RPMI7951 (cell line): ENCODE measurements at places on chromosomes 1 and 21. TPM values are rescaled to one million over a fixed set of nuclear protein-coding genes. Genes with fewer than 3 reads are reported as not detected.

GRCh38 chr1:151485685-151486255, 25.4 kb upstream of the CGN start:
- no peak for DNase-seq

The PUSL1 gene
- total RNA-seq, result 15.7 and 27.4 TPM in 2 replicates

- no peak for DNase-seq
Observed at GRCh38 chr1:20729990-20730689, 2.4 kb downstream of the SH2D5 start.

- no peak for DNase-seq
Observed at GRCh38 chr1:222454186-222454585, 93.7 kb downstream of the HHIPL2 start.

DNA sequence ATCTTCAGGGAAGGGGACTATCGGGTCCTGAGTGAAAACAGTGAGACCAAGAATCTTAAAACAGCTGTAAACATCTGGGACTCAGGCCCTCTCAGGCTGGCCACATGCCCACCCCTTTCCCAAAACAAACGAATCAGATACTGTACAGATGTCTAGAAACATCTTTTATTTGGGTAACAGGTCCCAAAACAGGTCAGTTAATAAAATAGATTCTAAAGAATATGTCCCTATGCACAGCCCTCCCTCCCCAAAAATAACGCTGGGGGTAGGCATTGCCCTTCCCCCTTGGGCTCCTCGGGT, 499 bp upstream of the CRTC2 start:
- no peak for DNase-seq

DNA sequence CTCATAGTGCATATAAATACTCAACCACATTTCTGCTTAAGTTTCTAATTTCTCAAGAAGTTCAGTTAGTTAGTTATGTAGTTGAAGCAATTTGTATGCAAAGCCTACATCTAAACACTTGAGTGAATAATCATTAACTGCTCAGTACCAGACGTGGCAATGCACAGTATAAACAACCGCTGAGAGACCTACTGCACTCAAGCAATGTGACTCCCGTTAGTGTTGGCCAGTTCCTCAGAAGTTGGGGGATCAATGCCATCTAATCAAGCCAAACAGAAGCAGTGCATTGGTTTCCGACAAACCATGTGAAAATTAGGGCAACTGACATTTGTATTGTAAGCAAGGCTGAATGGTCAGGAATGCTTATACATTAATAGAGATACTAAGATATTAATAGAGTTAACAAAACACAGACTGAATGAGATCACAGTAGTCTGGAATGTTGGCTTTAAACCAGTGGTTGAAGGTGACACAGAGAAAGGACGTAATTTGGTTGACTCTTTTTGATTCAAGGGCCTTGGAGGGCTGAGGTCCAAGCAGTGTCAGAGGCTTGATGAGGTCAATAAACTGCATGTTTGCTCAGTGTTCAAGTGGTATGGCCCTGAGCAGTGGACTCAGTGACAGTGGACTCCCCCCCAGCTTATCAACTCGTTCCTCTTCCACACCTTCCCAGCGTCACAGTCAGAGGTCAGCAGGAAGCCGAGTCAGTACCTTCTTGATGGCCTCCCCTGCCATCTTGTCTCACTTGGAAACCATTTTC, 255.5 kb downstream of the CTH start:
- DNase-seq, result no peak

GRCh38 chr21:45308194-45309068, 20.7 kb upstream of the POFUT2 start:
- DNase-seq, result peak; percentile 93

- DNase-seq, result no peak
Observed at GRCh38 chr1:175978476-175978875, 228.6 kb downstream of the COP1 start.

- DNase-seq, result no peak
Observed at GRCh38 chr1:160560045-160560705, 19.1 kb downstream of the CD84 start.

The MANEAL gene
- total RNA-seq, result 5.6 and 8.2 TPM in 2 replicates

The FAM177B gene
- not detected in 2 replicates for total RNA-seq

DNA sequence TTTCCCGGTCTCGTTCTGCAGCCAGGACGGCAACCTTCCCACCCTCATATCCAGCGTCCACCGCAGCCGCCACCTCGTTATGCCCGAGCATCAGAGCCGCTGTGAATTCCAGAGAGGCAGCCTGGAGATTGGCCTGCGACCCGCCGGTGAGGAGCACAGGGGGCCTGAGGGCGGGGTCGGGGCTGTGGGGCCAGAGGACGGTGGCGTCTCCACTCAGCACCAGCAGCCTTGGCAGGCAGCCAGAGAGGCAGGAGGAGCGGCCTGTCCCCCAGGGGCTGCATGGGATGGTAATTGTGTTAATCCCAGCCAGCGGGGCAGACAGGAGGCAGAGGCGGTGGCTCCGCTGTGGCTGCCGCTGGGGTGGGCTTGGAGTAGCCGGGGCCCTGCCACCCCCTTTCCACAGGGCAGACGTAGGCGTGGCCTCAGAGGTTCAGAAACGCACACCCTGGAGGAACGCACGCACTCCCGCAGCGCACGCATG, 12.1 kb downstream of the SAMD11 start:
- no peak for DNase-seq

GRCh38 chr1:9426291-9426711, 113.0 kb upstream of the SLC25A33 start:
- no peak for DNase-seq
